Bone marrow (tissue), 2 donors: ENCODE measurements at places on chromosomes 6 and 20.

GRCh38 chr6:25053875-25054371 is 118.2 kb upstream of the RIPOR2 start:
- DNase-seq, result no peak

DNA sequence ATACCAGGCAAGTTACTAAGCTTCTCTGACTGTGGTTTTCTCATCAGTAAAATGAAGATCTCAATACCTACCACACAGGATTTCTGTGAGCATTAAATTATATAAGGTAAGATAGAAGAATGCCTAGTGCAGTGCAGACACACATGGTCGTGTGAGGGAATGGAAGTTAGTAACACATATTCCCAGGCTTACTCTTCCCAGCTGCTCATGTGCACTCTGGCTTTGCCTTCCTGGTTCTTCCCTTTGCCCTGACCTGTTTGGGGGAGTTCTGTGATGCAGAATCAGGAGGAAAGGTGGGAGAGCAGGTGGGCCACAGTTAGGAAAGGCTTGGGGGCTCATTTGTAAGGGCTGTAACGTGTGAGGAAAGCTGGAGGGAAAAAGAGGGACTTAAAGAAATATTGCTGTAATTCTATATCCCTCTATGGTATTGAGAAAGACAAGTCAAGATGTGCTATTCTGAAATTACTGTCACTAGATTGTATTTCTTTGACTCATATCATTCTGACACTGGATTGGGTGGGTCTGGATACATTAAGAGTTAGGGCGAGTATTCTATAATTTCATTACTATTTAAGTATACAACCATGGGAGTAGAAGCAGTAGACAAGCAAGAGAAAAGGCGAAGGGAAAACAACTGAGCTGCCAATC is 47.7 kb downstream of the FYN start:
- no peak for DNase-seq

GRCh38 chr20:61627791-61628415 is 375.8 kb downstream of the CDH4 start:
- no peak for DNase-seq

GRCh38 chr6:16419636-16420336 is 181.4 kb downstream of the GMPR start:
- DNase-seq, result no peak

DNA sequence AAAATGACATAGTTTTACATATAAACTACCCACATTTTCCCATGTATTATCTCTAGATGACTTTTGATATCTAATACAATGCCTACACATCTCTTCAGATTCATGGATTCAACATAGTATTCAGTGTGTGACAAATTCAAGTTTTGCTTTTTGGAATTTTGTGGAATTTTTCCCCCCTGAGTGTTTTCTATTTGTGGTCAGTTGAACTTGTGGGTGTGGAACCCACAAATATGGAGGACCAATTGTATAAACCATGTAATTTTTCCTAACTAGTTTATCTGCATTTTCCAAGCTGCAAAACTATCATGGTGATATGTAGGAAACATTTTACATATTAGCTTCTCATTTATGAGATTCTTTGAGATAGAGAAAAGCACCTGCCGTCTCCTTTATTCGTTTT is 374.3 kb upstream of the SOX4 start:
- DNase-seq, result no peak

DNA sequence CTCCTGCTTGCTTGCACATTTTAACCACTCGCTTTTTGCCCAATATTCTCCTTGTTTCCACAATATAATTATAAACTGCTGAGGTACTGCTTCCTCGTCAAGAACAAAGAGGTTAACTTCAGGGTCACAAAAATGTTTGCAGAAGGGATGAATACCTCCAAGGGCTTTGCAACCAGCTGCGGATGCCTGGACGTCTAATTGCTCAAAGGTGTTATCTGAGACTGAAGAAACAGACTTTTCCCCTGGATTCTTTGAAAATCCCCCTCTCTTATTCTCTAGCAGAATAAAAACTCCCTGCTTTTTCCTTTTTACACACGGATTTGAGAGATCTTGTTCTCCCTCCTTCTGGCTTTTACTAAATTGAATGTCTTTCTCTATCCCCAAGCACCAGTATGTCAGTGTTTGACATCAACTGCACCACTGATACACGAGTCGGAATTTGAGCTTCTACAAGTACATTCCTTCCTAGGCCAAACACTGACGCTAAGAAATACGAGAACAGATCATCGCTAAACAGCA is 336 bp upstream of the SMPDL3A start:
- DNase-seq, result no peak

- no peak for DNase-seq
Measured at GRCh38 chr6:105151644-105152043, 28.2 kb downstream of the POPDC3 start.

DNA sequence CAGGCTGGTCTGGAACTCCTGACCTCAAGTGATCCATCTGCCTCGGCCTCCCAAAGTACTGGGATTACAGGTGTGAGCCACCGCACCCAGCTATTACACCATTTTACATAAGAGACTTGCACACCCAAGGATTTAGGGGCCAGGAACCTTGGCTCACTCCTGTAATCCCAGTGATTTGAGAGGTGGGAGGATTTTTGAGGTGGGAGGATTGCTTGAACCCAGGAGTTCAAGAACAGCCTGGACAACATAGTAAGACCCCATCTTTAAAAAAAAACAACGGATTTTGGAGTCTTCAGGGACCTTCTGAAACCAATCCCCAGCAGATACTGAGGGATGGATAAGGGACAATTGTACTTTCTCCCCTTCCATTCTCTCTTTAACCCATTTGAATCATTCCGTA is 55.3 kb upstream of the PIM1 start:
- no peak for DNase-seq

DNA sequence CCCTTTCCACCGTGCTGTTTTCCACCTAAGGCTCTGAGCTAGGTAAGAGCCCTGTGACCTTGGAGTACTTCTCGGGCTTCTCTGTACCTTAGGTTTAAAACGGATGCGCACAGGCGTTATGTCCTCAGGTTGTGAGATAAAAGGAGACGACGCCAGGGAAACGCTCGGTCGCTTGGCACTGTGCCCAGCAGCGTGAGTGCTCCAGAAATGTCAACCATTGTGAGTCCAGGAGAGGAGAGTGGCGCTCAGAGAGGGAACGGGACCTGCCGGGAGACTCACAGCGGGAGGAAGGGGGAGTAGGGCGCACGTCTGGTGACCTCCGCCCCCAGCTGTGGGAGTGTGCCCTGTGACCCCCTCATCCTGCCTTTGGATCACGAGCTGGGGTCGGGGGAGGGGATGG is 33.8 kb upstream of the SCRT2 start:
- DNase-seq, result no peak

DNA sequence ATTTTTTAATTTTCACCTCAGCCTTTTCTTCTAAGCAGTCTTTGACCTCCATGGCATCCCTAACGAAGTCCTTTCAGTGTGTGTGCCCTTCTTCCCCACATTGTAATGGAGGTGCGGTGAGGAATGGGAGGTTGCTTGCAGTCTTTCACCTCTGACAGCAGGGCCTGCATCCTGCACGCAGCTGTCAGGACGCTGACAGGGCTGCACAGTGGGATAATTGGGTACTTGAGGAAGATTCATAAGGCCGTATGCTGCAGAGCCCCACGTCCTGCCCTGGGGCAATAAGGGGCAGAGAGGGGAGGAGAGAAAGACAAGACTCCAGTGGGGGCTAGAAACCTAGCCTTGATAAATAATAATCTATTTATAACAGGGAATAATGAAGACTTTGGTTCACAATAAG is 184.7 kb downstream of the SAMD5 start:
- no peak for DNase-seq

GRCh38 chr6:2468601-2468955 is 223.2 kb upstream of the GMDS start:
- no peak for DNase-seq

GRCh38 chr20:64025826-64026412 is 10.1 kb upstream of the C20orf204 start:
- no peak for DNase-seq

- DNase-seq, result no peak
Measured at GRCh38 chr6:106609699-106610098, 19.6 kb downstream of the RTN4IP1 start.

DNA sequence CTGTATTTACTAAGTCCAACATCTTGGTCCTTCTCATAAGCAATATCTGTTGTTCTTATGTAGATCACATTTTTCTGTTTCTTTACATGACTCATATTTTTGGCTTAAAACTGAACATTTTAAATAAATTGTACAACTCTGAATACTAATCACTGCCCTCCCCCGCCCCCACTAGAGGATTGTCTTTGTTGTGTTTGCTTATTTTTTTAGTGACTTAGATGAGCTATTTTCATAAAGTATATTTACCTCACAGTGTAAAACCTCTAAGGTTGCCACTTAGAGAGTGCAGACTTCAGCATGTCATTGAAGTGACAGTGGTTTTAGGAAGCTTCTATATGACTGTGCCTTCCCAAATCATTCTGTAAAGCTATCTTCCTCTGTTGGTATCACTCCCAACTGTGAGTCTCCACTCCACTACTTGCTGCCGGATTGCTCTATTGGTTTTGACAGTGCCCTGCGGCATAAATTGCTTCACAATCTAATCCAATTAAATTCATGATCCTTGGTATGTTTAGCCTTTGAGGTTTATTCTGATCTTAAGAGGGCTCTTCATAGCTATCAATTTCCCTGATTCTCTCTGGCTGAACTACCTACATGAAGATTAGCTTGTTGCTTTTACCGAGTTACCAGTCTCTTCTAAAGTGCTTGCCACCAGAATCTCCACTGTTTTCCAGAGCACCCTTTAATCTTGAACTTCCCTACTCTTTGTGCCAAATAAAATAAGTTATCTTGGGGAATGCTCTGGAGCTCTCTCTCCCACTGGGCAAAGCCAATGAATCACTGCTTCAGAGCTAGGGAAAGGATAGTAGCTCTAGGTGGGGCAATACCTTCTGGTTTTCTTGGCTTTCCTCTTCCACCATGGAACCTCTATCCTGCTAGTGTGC is 33.0 kb downstream of the SPTLC3 start:
- no peak for DNase-seq

DNA sequence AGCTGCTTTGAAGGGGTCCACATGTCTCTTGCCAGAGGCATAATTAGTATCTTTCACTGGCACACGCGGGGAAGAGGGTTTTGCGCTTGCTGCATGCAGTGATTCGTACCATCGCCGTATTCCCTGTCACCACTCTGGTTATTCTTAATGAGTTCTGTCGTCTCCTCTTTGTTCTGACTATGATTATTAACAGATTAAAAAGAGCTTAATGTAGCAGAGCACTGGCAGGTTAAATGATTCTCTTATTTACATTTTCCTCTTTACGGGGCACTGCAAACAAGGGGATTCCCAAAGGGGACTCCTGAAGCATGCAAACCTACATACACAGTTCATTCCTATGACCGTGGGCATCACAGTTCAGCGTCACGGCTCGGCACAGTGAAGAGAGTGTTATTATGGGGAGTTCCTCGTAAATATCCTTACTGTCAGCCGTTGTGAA is 204.8 kb downstream of the DTNBP1 start:
- DNase-seq, result no peak

DNA sequence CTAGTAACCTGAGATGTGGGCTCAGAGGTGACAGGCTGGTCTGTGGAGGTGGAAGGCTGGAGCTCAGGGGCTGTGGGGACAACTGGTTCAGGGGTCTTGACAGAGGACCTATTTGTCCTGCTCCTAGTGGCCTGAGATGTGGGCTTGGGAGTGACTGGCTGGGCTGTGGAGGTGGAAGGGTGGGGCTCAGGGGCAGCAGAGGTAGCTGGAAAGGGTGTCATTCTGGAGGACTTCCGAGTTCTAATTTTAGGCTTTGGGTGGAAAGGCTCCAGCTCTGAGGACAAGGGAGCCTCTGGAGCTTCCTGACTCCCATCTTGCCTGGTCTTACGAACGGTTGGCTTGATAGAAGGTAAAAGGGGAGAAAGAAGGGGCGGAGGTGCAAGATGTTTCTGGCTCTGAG is 11.5 kb downstream of the MDC1 start:
- no peak for DNase-seq

GRCh38 chr6:149013586-149014344 is 266.9 kb downstream of the UST start:
- DNase-seq, result no peak

DNA sequence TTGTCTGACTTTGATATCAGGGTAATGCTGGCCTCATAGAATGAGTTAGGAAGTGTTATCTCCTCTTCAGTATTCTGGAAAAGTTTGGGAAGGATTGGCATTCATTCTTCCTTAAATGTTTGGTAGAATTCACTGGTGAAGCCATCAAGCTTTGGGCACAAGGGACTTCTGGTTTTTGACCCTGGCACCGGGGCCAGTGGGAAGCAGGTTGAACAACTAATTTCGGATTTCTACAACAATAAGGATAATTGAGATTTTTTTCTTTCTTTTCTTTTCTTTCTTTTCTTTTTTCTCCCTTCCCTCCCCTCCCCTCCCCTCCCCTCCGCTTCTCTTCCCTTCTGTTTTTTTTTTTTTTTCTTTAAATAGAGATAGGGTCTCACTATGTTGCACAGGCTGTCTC is 70.4 kb downstream of the EFCAB8 start:
- DNase-seq, result no peak

- DNase-seq, result no peak
Measured at GRCh38 chr20:10571313-10571815, 102.4 kb downstream of the JAG1 start.

GRCh38 chr6:107656401-107656800 is 166.5 kb downstream of the SOBP start:
- DNase-seq, result no peak

DNA sequence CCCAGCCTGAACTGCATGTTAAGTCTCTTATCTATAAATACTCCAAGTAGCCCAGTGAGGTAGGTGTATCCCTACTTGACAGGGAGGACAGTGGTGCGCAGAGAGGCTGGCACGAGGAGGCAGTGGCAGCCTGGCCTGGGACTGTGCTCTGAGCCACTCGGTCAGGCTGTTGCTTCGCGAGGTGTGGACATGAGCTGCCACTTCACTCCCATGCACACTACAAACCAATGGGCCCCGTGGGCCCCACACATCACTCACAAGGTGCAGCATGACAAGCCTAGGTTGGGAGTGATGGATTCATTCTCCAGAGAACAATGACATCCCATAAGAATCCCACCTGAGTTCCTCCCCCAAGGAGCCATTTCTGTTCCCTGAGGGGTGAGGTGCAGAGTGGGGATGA is 54.9 kb downstream of the TMEM242 start:
- no peak for DNase-seq

- DNase-seq, result no peak
Measured at GRCh38 chr6:151101816-151102694, 137.7 kb upstream of the AKAP12 start.

DNA sequence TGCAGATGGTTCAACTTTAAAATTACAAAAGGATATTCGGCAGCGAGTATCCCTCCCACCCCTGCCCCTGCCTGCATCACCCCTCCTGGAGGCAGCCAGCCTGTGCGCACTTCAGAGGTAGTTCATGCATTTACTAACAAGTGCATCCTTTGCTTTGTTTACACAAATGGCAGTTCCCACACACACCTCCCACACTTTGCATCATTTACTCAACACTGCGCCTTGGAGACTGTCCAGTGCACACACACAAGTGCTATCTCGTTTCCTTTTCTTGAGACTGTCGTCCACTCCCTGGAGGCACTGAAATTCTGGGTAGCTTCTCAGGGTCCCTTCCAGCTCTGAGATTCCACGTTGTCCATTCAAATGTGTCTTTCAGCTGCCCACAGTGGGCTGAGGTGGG is 53.1 kb upstream of the VSX1 start:
- no peak for DNase-seq

GRCh38 chr6:33935439-33936080 is 131.8 kb upstream of the MLN start:
- DNase-seq, result no peak

GRCh38 chr6:35044761-35045421 is 96.2 kb downstream of the TCP11 start:
- no peak for DNase-seq

GRCh38 chr20:46303176-46303956 is 4.9 kb downstream of the CDH22 start:
- no peak for DNase-seq

- no peak for DNase-seq
Measured at GRCh38 chr6:112041535-112041934, 12.4 kb upstream of the CCN6 start.
